Effector memory CD4-positive, alpha-beta T cell (primary cell): ENCODE measurements at places on chromosomes 16 and 17.

- H3K4me1 ChIP-seq: no peaks in the 10 kb centered on the region
- no peak overlapping the region for H3K4me3 ChIP-seq
- H3K27me3 ChIP-seq: no peaks in the 10 kb centered on the region
Measured at GRCh38 chr17:81191116-81191515, 25.1 kb upstream of the AATK start.

GRCh38 chr17:78865682-78866390 is 25.2 kb upstream of the USP36 start:
- H3K27me3 ChIP-seq: no peaks in the 10 kb centered on the region
- H3K36me3 ChIP-seq: no peaks in the 10 kb centered on the region

DNA sequence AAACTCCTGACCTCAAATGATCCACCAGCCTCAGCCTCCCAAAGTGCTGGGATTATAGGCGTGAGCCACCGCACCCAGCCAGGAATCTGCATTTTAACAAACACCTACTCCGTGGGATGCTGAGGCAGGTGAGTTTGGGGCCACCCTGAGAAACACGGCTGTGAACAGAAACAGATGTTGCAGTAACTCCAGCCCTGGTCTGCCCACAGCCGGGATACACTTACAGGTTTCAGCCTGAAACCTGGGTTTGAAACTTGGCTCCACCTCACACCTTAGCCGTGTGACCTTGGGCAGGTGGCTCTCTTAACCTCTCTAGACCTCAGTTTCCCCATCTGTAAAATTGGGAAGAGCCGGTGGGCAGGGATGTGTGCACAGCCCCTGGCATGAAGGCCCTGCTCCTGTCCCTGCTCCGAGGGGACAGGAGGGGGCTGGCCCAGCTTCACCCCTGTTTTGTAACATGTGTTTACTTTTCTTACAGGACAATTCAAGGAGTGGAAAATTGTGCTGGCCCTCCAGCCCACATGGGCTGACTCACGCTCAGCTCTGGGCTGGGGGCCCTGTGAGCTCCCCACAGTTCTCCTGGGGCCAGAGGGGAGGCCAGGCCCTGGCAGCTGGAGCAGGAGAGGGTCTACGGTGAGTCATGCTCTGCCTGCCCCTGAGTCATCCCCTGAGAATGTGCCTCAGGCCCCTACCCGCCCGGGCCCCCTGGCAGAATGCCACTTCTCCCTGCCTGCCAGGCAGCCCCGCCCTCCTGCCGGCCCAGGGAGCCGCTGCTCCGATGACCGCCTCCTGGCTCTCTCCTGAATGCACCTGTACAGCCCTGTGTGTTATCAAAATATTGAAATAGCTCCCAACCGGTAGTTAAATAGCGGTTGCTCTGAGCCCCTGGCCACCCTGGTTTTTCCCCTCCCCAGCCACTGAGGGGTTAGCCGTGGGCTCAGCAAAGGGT is 7.7 kb upstream of the PPL start:
- no peak for DNase-seq
- no peaks in the 10 kb centered on the region for H3K4me1 ChIP-seq
- H3K36me3 ChIP-seq: no peaks in the 10 kb centered on the region
- H3K27me3 ChIP-seq: no peaks in the 10 kb centered on the region

DNA sequence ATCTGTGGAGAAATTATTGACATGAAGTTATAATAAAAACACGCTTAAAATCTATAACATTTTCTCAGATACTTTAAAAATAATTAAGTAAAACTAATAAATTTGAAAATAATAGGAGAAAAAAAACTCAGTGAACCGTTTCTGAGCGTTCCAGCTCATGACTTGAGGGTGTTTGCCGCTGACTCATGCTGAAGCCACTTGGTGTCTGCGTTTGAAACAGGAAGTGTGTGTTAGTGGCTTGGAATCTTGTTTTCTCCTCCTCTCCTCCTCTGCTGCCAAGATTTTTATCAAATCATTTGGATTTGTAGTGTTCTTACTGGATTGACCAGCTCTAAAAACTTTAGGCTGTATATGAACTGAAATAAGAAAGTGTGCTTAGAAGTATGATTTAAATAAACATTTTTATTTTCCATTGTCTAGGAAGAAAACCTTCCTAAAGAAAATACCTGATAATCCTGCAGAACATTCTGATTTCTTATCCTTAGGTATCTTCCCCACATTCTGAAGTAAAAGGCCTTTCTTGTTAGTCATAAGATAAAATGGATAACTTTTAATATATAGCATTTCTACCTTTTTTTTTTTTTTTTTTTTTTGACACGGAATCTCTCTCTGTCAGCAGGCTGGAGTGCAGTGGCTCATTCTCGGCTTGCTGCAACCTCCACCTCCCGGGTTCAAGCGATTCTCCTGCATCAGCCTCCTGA is 30.8 kb downstream of the USP10 start:
- no peak overlapping the region for H3K27ac ChIP-seq
- H3K4me3 ChIP-seq: no peak overlapping the region
- H3K36me3 ChIP-seq: peaks cover 7% of the 10 kb centered on the region
- H3K4me1 ChIP-seq: peaks cover 7% of the 10 kb centered on the region
- DNase-seq: peak; percentile 5

DNA sequence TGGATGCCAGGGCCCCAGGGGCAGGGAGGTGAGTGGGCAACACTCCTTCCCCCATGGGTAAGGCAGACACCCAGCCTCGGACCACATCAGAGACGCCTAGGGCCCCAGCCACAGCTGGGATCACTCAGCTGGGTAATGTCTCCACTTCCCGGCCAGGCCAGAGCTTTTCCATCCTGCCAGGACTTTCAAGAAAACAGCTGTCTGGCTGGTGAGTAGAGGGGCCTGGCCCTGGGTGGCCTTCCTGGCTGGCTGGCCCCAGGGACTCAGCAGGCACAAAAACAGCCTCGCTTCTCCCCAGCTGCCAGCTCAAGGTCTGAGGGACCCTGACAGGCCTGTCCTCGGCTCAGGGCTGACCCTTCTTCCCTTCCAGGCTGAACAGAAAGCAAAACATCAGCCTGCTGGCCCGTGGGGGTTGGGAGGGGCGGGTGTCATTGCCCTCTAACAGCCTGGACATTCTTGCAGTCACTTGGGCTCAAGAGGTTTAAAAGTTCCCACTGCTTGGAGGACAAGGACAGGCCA is 45.3 kb upstream of the JPH3 start:
- H3K4me3 ChIP-seq: no peak overlapping the region
- DNase-seq: no peak
- peaks cover 3% of the 10 kb centered on the region for H3K27me3 ChIP-seq
- H3K4me1 ChIP-seq: no peaks in the 10 kb centered on the region
- H3K27ac ChIP-seq: no peak overlapping the region
